Fibroblast of pulmonary artery (primary cell): ENCODE measurements at places on chromosomes 2 and 18.
A peak's percentile ranks its signal among the peaks of the same experiment; 100 is the strongest.

GRCh38 chr2:118665784-118666529, 181.5 kb downstream of the EN1 start:
- no peak for DNase-seq

DNA sequence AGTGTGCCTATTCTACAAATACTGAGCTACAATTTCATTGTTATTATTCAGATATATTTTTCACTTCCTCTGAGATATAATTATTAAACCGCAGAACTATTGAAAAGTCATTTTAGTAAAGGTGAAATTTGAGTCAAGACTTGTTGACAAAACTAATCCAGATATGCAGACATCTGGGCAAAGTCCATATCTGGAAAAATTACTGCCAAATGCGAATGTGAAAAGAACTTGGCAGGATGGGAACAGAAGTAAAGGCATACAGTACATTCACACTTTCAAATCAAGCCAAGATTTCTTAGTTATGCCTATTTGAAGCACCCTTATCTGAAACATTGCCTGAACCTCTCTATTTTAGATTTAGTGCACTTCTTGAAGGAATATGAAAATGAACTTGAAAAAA, 923.6 kb downstream of the CCDC85A start:
- no peak for DNase-seq

- DNase-seq = no peak
These were observed 97.8 kb upstream of the SLC35G4 start for GRCh38 chr18:11511434-11512095.

GRCh38 chr2:102029405-102029804, 37.6 kb downstream of the IL1R2 start:
- no peak for DNase-seq

GRCh38 chr2:66030553-66030952, 404.4 kb upstream of the MEIS1 start:
- no peak for DNase-seq

GRCh38 chr2:119218478-119219064, 5.1 kb upstream of the STEAP3 start:
- peak; percentile 75 for DNase-seq

GRCh38 chr18:59823596-59824195, 76.1 kb upstream of the PMAIP1 start:
- DNase-seq = peak; percentile 89

GRCh38 chr2:209331291-209331844, 92.5 kb upstream of the MAP2 start:
- DNase-seq = peak; percentile 68

DNA sequence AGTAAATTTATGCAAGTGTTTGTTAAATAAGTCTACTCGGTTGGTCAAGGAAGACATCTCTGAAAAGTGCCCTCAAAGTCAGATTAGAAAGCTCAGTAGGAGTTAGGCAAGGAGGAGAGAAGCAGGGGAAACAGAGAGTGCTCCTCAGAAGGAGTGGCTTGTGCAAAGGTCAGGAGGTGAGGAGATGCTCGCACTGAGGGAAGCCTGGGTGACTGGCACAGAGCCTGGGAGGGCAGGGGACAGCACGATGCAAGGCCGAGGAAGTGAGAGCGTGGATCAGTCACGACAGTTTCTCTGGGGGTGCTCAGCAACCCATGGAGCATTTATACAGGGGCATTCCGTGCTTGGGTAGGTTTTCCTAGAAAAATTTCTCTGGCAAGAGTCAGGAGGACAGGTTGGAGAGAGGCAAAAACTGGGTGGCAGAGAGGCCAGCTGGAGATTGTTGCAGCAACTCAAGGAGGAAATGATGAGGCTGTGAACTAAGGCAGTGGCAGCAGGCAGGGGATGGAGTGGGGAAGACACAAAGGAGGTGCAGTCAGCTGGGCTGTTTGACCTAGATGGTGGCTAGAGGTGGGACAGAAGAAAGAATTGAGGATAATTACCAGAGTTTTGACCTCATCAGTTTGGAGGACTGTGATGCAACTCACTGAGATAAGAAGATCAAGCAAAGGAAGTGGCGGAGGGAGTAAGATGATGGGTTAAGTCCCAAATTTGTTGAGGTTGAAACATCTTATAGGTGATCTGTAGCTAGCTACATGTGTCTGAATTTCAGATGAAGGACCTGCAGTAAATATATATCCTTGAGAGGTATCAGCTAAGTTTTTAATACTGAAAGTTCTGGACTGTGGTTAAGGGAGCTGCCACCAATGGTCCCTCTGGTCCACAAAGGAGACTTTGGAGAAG, 52.4 kb downstream of the BCL2 start:
- no peak for DNase-seq

DNA sequence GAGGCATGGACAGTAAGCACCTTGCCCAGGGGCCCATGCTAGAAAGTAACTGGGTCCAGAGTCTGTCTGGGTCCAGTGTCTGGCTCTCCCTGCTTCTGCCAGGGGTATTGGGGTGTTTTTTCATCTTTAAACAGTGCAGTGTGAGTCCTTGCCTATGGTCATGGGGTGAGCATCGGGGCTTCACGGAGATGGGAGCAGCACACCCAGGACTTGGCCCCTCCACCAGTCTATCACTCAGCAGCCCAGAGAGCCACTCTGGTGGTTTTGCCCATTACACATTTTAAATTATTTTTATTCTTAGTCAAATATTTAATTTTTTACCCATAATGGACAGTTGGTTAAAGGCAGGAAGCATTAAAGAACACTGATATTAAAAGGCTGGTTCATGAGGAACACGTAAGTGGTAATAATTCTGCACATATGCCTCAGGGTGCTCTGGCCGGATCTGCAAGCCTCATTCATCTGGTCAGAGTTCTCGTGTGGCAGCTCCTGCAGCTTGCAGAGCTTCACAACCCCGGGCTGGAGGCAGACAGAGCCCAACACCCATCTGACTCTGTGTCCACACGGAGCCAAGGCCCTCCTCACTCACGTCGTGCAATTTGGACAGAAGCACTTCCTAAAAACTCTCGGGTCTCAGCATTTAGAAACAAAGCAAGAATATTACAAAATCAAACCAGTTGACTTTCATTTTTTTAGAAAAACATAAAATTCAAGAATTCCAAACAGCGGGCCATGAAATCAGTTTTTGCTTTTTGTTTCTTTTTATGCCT, 204.1 kb downstream of the CTIF start:
- DNase-seq = peak; percentile 73

DNA sequence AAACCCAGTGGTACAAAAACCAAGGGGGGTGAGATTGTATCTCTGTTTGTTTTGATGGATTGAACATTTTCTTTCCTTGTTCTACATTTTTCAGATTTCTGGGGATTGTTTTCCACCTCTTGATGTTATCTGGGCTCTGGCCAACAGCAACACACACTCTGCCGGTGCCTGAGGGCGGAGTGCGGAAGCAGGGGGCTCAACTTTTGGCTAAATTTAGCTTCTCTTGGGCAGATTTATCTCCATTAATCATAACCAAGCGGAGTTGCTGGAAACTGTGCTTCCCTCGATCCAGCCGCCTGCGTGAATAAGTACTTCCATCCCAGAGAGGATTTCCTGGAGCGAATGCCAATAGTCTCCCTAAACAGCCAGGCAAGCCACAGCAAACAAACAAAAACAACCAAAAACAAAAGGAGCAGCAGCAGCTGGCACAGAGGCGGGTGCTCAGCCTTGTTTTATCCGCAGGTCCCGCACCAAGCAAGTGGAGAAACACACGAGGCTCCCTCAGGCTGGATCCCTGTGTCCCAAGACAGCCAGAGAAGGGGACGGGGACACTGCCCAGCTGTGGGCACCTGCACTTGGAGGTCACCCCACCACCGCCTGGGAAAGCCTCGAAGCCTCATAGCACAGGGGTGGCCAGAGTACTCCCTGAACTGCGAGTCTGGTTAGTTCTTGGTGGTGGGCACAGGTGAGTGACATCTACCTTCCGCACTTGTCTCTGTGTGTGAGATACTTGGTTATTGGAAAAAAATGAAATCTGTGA, 143.4 kb downstream of the NDUFA10 start:
- peak; percentile 33 for DNase-seq

DNA sequence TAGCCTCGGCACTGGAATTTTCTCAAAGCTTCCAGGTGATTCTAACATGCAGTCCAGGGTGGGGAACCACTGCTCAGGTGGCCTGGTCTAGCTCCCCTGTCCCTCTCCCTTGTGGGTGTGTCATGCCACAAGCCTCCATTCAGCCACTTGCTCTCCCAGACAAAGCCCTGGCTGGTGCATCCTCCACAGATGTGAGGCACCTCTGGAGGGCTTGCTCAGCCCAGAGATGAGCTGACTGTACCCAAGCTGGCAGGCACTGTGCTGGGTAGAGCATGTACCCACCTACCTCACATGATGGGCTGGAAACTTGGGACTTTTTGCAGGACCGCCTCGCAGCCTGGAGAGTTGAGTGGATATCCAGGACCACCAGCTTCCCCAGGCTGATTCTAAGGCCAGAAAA, 88.1 kb downstream of the ZBTB7C start:
- DNase-seq = no peak
